Right forelimb (tissue), 1 donor: ENCODE measurements at places on chromosomes 5 and 9.

DNA sequence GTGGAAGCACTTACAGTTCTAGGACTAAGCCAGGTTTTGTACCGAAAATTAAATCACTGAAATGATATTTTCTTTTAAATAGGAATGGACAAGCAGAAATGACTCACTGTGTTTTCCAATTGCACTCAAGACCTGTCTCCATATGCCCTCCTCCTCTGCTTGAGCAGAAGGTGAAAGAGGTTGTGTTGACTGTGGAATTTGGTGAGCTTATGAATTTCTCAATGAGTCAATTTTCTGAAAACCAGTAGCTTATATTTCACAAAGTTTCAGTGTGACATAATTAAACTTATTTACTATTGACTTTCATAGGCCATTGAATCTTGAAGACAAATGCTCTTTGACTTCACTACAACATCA is 249.9 kb downstream of the NPR3 start:
- no peak for DNase-seq

GRCh38 chr9:89532478-89532877 is 34.6 kb upstream of the SEMA4D start:
- DNase-seq, result no peak

GRCh38 chr9:127221695-127222094 is 42.9 kb upstream of the GARNL3 start:
- no peak for DNase-seq

DNA sequence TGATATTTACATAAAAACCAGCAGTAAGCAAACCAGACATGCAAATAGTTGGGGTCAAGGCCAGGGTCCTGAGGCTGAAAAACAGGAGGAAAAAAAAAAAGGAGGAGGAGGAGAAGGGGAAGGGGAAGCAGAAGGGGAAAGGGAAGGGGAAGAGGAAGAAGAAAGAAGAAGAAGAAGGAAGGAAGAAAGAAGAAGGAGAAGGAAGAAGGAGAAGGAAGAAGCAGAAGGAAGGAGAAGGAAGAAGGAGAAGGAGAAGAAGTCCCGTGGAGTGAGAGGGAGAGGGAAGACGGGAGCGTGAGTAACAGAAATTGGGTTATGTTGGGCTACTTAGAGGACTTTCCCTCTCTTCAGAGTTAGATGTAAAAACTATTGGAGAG is 24.6 kb upstream of the NSG2 start:
- no peak for DNase-seq

DNA sequence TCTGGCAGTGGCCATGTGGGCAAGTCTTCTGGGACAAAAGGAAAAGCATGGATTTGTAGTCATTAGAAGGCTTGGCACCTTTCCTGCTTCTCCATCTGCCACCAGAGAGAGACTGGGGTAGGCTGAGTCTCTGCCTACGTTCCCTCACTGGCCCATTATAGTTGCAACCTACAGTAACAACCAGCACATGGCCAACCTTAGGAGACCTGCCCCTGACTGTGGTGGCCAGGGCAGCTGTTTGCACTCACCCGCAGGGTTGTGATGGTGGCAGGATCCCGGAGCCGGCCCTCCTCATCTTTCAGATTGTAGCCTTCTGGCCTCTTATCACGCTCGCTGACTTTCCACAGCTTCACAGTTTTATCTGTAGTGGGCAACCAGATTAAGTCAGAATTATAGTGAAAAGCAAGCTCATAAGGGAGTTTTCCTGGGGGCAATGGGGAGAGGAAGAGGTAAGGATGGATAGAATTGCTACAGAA is 174.9 kb upstream of the GPR151 start:
- no peak for DNase-seq

DNA sequence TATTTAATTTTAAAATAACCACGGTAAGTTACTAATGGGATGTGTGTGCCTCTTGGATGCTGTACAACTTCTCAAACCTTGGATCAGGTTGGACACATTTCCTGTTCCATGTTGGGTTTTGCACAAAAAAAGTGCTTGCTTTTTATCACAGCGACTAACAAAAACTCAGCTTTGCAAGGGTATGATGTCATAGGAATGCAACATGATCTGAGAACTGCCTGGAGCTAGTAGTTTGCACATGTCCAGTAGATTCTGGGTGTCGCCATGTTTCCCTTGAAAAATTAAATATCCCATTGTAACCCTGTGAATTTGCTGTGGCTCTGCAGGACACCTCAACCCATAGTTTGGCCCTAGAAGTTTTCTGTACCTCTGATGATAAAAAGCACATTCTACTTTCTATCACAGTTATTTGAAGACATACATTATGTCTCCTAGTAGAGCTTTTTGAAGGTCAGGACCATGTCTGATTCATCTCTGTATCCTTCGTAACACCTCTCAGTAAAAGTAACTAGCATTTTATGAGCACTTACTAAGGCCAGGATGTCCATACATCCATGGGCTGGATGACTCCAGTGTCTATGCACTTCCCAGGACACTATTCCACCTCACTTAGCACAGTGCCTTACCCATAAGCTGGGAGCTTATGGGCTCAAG is 11.5 kb upstream of the FRMPD1 start:
- DNase-seq, result no peak

DNA sequence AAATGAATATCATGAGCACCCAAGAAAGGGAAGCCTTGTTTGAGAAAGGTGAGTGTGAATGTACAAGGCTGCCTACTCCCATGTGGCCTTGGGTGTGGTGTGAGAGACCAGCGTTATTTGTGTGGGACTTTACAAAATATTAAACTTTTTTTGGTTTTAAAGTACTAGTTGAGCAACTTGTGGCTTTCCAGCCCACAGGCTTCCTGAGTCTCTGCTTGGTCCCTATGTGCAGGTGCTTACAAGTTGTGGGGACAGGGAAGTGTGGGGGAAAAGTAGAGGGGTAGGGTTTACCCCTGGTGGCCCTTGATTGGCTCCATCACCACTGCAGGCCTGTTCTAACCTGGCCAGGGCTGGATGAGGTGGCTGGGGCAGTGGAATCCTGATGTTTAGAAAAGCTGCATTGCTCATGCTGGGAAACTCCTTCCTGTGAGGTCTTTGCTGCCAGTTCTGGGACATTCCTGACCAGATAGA is 19.7 kb downstream of the PTTG1 start:
- DNase-seq, result no peak

GRCh38 chr5:77946381-77947040 is 170.4 kb upstream of the TBCA start:
- no peak for DNase-seq

DNA sequence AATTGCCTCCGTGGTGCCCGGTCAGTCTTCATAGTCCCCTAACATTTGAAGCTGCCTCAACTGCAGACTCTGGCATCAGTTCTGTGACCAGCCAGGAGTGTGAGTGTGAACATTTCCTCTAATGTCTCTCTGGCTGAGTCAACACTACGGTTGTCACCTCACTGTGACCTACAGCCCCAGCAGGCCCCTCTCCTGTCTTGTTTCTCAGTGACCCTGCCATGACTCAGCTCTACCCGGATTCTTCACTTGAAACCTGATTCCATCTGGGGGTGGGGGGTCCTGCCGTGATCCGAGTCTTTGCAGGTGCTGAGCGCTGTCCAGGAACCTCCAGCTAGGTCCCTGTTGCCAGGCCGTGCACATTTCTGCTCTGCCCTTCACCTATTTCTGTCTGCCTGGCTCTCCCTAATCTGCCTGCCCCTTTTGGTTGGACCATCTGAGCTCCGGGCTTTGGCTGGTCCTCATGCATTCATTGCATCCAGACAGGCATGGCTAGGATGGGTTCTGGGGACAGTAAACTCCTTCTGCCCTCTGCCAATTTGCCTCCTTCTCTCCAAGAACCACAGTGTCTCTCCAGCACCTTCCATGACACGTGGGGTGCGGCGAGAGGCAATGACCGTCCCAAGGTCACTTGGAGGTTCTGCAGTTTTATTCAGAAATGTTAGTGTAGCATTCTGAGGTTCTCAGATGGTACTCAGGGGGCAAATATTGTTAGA is 24.2 kb downstream of the STC2 start:
- peak; percentile 40 for DNase-seq

- DNase-seq, result no peak
Observed at GRCh38 chr9:136090768-136091581, 4.1 kb downstream of the NACC2 start.

- no peak for DNase-seq
Observed at GRCh38 chr5:140273401-140273877, 29.5 kb downstream of the PFDN1 start.

DNA sequence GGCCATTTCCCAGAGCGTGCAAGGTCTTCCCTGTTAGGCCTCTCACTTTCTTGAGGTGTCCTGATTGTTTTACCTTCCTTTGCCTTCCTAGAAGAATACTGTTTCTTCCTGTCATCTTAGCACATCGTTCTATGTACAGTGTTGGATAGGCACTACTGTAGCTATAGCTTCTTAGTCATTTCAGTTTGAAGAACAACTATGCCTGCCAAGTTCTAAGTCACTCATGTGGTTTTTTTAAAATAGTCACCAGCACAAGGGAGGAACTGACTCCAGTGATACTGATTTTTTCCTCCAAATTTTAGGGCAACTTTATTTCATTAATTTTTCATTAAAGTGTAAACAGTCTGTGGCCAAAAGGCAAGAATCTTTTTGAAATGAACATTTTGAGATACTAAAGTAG is 122.4 kb upstream of the NR5A1 start:
- no peak for DNase-seq

GRCh38 chr9:135081264-135081660 is 6.2 kb upstream of the OLFM1 start:
- DNase-seq, result no peak

DNA sequence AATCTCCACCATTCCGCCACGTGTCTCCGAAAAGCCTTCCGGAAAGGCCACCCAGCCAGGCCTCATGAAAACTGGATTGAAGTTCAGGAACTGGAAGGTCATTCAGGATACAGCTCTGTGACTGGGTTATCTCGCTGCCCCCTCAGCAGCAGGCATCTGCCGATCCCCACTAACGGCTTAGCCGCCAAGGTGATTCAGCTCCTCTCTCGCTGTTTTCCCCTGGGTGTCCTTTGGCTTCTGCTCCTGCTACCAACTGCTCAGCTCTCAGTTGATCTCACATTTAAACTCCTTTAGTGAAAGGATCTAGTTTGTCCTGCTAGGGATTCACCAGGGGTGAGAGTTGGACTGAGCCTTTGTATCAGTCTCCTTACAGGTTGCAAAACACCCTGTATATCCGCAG is 2.2 kb upstream of the GDNF start:
- DNase-seq, result no peak

DNA sequence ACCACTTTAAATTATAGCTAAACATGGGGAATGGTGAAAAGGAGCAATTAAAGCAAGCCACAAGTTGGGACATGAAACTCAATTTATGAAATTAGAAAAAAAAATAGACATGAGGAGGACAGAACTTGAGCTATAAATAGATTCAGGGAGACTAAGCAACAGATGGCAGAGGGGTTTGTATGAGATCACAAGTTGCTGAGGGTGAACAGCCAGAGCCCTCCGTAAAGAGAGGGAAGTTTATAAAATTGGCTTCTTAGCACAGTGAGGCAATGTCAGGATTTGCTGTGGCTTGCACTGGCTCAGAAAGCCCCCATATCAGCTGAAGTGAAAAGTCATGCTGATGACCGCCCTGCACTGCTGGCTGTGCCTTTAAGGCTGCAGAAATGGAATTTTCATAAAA is 443.4 kb upstream of the CD180 start:
- DNase-seq, result no peak

GRCh38 chr5:95631991-95632675 is 12.2 kb downstream of the GPR150 start:
- no peak for DNase-seq

DNA sequence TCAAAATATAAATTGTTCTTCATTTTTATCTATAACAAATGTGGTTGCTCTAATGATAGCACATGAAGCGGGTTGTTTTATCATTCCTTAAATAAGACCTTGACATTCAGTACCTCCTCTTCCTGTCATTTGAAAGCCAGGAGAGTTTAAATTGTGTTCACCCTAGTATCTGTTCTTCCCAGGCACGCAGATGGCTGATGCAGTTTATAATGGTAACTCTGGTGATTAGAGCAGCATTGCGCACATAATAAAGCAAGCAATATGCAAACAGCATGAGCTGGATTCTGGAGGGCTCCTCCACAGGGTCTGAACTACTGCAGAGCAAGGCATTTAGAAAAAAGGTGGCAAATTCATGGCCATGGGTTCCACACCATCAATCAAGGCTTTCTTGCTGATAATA is 307.8 kb downstream of the ENC1 start:
- DNase-seq, result no peak

DNA sequence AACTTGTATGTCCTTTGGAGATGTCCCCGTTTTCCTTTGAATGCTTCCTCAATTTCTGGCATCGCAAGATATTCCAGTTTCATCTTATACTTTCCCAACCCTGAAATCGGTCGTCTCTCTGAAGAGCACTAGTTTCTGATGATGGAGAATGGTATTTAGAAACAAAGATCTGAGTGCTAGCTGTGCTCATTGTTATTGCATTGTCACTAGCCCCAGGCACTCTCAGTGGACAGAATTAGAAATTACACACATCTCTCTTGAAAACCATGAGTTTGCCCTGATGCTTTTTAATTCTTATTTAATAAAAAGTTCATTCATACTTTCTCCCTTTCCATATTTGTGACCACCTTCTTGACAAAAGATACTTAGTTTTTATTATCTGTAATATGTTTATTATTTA is 67.7 kb downstream of the C9orf152 start:
- DNase-seq, result no peak

DNA sequence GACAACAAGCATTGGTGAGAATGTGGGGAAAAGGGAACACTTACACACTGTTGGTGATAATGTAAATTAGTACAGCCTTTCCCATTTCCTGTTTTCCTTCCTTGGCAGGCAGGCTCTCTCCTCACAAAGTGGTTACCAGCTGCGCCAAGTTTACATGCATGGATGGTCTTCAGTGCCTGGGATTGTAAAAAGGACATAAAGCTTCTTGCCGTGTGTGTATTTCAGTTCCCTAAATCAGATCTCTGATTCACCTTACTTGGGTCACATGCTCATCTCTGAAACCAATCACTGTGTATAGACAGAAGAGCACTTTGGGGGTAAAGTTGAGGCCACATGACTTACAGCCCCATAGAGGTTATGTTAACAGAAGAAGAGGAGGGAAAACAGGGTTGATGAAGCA is 92.8 kb downstream of the CAVIN4 start:
- DNase-seq, result no peak

- DNase-seq, result no peak
Observed at GRCh38 chr5:78968781-78969180, 16.3 kb downstream of the ARSB start.

GRCh38 chr5:52981507-52981906 is 7.6 kb upstream of the ITGA2 start:
- no peak for DNase-seq

DNA sequence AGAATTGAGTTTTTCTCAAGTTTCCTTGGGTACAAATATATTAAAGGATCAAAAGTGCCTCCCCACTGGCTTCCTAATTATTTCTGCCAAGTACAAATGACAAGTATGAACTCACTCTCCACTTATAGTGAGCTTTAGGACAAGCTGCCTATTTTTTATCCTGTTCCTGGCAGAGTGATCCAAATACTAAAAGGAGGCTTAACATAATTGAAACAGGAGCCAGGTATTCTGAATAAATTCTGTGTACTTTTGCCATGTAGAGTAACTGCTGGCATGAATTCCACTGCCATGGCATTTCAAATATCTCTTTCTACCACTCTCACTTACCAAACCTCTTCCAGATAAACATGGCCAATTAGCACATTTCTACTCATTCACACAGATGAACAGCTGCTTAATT is 171.1 kb downstream of the EPB41L4A start:
- DNase-seq, result no peak
